ENCODE measurements at places on chromosomes 2 and 18.

GRCh38 chr2:238501311-238501710 lies 74.6 kb downstream of the ASB1 start:
- peak; percentile 21 for DNase-seq

DNA sequence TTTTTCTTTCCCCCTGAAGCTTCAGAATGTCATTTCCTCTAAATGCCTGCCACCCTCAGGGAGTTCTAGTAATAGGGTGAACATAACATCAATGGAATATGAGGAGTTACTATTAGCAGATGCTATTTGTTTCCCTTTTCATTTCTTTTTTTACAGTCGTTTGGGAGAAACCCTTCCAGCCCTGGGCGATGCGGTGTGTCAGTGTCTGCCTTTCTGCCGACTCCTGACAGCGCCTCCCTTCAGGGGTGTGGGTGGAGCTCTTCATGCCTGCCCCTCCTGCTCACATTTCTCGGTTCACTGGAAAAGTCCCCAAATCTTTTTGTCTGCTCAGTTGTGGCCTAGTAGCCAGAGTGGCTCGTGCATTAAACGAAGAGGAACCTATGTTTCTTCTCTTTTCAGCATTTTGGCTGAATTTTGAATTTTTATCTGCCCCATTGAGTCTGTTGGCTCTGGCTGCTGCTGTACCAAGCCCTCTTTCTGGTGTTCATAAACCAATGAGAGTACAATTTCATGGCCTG lies 72.3 kb downstream of the FMNL2 start:
- DNase-seq: peak; percentile 78

DNA sequence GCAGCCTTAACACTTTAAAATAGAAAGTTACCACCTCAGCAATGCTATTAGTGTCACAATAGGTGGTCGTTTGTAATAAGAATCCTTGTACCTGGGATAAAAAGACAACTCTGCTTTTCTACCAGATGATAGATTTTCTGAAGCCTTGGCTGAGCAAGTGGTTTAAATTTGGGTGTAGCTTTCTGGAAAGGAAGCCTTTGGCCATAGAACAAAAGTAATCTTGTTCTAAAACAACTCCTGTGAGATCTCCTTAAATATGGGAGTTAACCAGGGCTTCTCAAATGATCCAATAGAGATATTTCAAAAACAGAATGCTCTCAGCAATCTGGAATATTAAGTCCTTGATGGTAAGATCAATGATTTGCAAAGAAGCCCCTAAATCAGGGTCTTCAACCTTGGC lies 261.6 kb downstream of the ZNF516 start:
- no peak for DNase-seq

- DNase-seq: no peak
Observed at GRCh38 chr2:147595200-147595599, 249.6 kb upstream of the ACVR2A start.

DNA sequence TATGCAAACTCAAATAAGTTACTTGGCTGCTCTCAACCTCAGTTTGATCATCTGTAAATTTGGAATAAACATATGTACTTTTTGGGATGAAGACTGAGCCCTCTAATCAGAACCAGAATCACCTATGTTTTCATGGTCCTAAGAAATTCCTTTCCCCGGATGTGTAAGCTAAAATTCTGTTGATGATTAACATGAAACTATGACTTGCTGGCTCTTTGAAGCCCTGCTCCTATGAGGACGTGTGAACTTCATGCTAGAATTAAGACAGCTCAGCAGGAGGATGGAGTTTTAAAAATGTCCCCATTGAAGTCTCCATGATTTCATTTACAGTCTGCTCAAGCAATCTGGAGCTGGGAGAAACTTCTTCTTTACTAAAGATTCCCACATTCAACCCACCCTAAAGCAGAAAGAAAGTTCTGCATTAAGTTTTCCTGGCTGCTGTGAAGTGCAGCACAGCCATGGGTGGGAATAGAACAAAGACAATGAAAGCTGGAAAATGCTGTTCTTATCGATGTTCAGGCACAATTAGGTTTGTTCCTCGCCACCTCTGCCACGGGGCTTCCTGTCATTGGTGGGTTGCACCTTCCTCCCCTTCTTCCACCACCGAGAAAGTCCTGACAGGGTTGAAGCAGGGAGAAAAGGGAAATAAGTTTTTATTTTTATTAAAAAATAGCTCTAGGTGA lies 50.9 kb downstream of the ADCYAP1 start:
- DNase-seq: peak; percentile 3

DNA sequence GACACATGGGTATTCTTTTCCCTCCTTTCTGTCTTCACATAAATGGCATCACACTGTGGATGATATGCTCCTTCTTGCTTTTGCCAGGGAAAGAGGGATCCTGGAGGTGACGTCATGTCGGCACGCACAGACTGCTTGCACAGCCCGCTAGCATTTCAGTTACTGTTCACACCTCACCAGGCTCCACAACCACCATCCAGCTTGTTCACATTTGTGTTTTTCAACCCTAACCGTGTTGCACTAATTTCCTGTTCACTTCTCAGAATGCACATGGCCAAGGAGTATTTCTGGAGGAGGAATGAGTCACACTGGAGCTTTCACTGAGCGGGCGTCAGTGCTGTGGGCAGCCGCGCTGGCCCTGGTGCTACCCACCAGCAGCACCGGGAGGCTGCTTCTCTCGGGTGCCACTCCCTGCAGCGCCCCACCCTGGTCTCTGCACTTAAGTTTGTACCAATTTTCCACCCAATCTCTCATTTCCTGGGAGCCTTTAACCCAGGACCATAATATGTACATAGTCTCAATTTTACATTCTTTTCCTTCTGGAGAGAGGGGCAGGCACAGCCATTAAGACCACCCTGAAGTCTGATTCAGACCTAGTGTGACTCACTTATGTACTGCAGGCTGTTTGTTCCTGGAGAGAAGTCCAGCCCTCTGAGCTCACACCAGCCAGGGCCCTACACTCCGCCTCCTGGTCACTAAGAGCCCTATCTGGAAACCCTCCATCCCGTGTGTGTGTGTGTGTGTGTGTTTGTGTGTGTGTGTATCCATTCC lies 65.1 kb downstream of the MBP start:
- no peak for DNase-seq

- DNase-seq: no peak
Observed at GRCh38 chr18:12307701-12308385, at the start of gene TUBB6. TSS of gene TUBB6 (plus strand) at chr18:12308241. CDS start at chr18:12308293, 52 bp downstream.

GRCh38 chr2:8893978-8894820 lies 56.8 kb upstream of the KIDINS220 start:
- no peak for DNase-seq

DNA sequence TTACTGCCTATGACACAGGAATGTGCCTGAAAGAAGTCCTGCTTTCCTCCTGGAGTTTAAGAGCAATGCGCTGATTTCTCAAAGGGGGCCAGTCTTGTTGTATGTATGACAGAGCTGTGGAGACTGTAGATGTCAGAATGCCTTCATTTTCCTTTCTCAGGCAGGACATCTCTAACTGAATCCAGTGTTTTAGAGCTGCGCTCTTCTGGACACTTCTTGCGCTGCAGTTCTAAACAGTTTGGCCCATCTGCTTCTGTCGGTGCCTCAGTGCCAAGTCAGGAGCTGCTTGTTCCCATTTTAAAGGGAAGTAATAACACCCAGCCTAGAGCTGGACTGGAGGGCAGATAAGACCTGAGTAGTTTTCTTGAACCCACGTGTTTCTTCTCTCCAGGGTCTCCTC lies 91.4 kb downstream of the ESCO1 start:
- no peak for DNase-seq

DNA sequence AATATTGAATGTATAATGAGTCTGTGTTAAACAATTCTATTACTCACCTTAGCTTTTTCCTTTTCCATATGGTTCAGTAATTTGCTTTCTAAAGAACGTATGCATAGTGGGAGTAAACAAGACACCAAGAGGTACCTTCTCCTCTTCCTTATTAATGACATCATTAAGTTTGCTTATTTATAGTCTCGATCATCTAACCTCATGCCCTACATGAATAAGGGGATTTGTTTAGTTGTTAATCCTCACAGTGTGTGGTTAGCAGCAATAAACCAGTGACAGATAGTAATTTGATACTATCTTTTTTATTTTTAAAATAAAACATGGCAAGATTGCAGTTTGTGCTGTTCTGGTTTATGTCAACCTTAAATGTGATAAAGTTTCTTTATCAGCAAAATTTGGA lies 69.7 kb downstream of the COBLL1 start:
- DNase-seq: no peak

- DNase-seq: no peak
Observed at GRCh38 chr2:237978058-237978712, 11.4 kb downstream of the UBE2F start.

GRCh38 chr2:130778781-130779180 lies 23.4 kb downstream of the AMER3 start:
- no peak for DNase-seq

- DNase-seq: peak; percentile 66
Observed at GRCh38 chr2:118202707-118203303, 114.5 kb downstream of the INSIG2 start.

DNA sequence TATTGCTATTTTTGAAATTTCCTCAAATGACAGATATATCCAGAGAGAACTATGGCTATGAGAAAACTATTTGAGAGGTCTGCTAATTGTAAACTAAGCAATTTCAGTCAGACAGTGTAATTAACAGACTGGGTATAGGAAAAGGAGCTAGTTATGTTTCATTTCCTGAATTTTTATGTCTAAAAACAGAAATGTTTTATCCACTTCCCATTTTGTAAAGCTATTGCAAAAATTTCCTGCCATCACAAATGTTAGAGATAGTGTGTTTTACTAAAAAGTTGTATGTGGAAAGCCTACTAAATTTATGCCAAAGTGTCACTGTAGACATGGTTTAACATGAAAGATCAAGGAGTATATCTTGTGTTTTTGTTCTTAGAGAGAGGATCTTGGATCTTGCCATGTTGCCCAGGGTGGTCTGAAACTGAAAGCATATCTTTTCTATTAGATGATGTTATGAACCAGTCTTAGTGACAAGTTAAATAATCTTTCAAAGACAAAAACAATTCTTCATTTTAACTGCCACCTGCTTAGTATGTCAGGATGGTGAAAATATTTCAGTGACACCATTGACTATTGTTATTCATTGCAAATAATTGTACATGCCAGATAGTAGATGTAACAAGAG lies 40.5 kb upstream of the ITPRID2 start:
- DNase-seq: no peak

- DNase-seq: no peak
Observed at GRCh38 chr2:120769076-120769786, 33.6 kb downstream of the GLI2 start.

DNA sequence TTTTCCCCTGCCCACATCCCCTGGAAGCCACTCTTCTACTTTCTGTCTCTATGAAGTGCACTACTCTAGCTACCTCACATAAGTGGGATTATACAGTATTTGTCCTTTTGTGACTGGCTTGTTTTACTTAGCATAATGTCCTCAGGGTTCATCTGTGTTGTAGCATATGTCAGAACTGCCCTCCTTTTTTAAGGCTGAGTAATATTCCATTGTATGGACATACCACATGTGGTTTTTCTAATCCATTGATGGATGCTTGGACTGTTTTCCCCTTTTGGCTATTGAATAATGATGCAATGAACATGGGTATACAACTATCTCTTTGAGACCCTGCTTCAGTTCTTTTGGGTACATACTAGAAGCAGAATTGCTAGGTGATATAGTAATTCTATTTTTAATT lies 95.9 kb downstream of the PRKCE start:
- DNase-seq: no peak

DNA sequence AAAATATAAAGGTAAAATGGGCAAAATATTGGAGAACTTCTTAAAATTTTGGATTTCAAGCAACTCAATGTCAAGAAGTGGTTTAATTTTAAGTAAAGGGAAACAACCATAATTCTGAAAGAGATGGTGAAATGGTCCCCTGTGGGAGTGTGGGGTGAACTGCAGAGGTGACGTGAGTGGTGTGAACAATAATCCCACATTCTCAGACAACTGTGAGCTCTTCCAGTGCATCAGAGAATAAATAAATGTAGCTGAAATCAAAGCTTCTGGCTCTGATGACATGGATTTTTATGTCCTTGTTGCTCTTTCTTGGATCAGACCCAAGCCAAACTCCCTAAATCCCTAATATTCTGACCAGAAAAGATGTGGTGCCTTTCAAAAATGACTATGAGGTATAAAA lies 672.7 kb downstream of the ZEB2 start:
- no peak for DNase-seq

DNA sequence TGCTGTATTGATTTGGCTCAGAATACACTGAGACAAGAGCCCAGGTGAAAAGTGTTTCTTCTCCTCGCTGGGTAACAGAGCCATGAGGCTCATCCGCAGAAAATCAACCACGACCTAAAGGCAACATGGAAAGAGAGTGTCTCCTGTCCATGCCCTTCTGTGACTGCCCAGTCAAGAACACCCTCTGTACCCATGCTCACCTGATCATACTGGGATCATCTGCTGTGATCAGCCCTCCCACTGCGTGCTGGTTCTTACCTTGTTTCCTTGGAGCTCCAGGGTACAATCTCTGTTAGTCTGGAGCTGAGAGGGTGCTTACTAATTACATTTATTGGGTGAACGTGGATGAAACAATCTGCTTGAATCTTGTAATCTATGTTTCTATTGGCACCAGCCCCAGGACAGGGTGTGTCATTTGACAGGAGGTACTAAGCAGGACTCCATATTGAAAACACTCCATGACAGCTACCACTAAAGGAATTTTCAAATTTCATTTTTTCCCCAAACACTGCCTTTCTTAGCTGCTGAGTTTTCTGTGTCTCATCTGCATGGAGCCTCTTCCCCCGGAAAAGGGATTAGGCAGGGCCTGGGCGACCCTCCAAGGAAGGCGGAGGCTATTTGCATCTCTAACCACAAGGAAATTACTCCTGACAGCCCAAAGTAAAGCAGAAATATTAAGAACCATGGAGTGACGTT lies 39.7 kb upstream of the GRP start:
- no peak for DNase-seq

DNA sequence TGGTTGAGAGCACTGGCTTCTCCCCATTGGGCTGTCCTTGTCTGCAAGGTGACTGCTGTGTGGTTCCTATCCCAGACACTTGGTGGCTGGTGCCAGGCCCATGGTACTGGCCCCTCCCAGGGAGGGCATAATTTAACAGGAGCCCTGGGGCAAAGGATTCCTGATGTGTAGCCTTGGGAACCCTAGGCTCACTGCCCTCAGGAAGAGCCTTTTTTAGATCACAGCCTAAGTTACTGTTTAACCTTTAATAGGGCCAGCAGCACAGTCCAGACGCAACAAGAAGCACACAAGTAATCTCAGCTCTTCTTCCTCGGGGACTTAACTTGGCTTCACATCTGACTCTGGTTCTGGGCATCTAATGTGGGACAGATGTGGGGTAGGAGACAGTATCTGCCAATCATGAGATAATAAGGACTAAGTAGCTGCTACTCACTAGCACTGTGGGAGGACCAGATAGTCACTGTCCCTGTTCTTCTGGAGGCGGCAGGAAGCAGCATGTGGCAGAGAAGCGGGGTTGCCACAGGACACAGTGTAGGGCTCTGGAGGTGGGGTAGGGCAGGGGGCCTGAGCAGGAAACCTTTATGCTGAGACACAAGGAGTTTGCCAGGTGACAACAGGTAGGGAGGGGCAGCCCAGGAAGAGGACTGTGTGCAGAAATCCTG lies 136.3 kb downstream of the TMEM17 start:
- DNase-seq: no peak

DNA sequence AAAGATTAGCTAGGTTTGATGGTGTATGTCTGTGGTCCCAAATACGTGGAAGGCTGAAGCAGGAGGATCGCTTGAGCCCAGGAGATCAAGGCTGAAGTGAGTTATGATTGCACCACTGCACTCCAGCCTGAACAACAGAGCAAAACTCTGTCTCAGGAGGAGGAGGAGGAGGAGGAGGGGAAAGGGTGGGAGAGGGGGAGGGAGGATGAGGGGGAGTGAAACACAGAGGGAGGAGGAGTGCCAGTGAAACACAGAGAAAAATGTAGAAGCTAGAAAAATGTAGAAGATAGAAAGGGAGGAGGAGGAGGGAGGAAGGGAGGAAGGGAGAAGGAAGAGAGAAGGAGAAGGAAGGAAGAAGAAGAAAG lies 387.5 kb downstream of the MTX2 start:
- DNase-seq: no peak
